Activated CD4-positive, alpha-beta T cell treated with anti-CD3 and anti-CD28 coated beads, Interleukin-2, amount 50 U/mL, for 16 hours (primary cell): ENCODE measurements at places on chromosomes 6 and 20.

- DNase-seq: no peak
Measured at GRCh38 chr6:44918671-44919296, 409.3 kb upstream of the RUNX2 start.

GRCh38 chr20:32534661-32535240 lies 50.4 kb downstream of the NOL4L start:
- DNase-seq: peak; percentile 58

GRCh38 chr6:44104481-44105021 lies 22.7 kb downstream of the MRPL14 start:
- no peak for DNase-seq

DNA sequence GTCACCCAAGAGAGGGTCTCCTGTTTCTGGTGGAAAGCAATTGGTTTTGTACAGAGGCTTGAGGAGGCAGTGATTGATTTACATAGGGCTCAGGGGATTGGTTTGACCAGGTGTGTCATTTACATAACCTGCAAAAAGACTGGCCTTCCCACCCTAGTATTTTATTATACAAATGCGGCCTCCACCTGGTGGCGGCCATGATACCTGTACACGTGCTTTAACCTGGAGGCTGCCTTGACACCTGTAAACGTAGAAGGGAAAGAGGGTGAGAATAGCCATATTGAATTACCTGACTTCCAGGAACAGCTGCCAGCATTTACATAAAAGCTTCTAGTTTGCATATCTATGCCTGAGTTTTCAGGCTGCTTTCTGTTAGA lies 48.7 kb downstream of the HLA-DPB1 start:
- no peak for DNase-seq

GRCh38 chr6:166573511-166574216 lies 12.8 kb downstream of the RAMACL start:
- no peak for DNase-seq

GRCh38 chr6:49666930-49667757 lies 30.5 kb upstream of the RHAG start:
- no peak for DNase-seq

DNA sequence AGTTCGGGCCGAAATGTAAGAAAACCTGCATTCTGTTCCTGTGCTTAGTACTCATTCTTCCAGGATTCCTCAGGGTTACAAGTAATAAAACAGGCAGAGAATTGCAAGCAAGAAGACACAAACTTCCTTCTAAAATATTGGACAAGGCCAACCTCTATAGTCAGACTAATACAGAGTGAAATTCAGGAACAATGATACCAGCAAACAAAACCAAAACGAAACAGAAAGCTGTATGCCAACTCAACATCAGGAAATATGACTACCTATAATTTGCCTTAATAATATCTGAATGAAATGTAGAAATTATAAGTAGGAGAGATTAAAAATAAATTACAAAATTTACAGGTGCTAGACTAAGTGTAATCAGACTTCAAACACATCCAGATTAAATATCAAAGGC lies 238.8 kb downstream of the HIVEP2 start:
- DNase-seq: no peak

DNA sequence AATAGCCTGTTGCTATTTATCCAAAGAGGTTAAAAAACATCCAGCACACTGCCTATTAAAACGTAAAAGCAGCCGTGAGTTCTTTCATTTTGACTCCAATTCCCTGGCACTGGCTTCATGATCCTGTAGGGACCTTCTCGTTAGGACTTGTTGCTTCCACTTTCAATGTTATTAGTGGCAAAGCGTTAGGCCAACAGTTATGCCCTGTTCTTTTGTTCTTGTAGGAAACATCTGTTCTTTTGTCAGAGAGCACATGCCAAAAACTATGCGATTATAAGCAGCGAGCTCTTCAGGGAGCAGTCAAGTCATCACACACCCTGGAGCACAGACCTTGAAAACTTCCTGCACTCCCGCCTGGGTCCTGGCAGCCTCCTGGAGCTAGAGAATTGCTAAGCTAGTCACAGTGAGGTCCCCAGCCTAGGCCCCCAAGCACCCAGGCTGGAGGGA lies 609.5 kb upstream of the ARID1B start:
- no peak for DNase-seq

GRCh38 chr20:54585217-54585616 lies 109.8 kb downstream of the DOK5 start:
- DNase-seq: no peak

DNA sequence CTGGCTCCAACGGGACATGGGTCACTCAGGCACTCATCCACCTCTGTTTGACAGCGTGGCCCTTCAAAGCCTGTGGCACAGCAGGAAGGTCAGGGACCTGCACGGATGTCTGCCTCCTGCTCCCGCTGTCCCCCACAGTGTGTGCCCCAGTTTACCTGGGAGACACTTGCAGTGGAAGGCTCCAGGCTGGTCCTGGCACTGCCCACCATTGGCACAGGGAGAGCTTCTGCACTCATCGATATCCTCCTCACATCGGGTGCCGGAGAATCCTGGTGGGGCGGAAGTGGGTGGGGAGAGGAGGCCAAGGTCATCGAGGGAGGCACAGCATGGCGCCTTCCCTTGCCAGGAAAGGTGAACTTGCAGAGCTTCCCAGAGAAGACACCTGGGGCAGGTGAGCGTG lies 6.9 kb downstream of the NOTCH4 start:
- DNase-seq: no peak

- no peak for DNase-seq
Measured at GRCh38 chr6:121443971-121444541, 8.6 kb downstream of the GJA1 start.

GRCh38 chr6:88266126-88266525 lies 100.0 kb upstream of the CNR1 start:
- no peak for DNase-seq

GRCh38 chr6:74925683-74926082 lies 280.2 kb downstream of the COL12A1 start:
- no peak for DNase-seq

- no peak for DNase-seq
Measured at GRCh38 chr6:74249658-74250057, 553.7 kb downstream of the CD109 start.

GRCh38 chr6:170045563-170045960 lies 245.3 kb downstream of the DLL1 start:
- DNase-seq: no peak

DNA sequence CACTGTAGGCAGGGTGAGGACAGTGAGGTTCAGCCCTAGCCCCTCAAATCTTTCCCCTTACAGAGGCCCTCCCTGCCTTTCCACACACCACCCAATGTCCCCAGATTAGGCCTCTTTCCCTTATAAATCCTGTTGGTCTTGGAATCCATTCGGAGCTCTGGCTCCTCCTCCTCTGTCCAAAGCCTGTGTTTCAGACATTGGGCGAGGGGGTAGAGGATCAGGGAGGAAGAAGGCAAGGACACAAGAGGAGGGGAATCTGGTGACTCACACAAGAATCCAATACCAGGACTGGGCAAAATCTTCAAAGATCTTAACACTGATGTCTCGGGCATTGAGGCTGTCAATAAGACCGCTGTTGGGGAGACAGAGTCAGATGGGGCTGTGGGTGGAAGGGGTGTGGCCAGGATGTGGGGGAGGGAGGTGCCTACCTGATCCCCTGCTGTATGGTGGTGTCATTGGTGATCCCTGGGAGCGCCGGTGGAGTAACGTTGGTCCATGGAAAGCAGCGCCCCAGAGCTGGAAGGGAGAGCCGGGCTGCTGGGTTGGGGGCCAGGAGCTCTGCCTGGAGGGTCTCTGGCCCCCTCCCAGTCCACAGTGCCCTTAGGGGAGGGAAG lies 7.6 kb downstream of the SLC44A4 start:
- DNase-seq: no peak

DNA sequence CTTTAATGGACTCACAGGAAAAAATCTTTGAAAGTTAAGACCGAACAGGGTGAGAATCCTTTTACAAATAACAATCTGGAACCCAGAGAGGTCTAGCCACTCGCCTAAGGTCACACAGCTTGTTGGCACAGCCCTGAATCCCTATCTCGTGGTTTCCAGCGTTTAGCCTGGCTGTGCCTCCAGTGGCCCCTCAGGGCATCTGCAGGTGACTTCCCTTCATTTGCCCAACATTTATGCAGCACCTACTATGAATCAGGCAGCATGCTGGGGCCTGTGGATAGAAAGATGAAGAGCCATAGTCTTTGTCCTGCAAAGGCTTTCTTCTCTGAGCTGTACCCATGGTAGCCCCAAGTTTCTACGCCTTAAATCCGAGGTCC lies 2.6 kb upstream of the NR2E1 start:
- no peak for DNase-seq

DNA sequence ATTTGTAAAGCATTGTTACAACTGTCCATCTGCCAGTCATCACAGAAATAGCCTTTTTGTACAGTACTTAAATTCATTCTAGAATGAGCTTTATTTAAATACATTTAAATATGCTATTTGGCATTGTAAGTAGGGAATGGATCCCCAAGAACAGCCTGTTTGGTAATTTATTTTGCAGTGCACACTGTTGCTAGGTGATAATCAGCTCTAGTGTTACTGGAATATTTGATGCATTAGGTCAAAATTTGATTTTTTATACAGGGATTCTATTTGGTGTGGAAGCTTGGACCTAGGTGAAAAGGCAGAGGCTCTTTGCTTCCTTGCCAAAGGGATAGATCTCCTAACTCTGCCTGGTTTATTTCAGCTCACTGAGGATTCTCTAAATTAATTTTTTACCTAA lies 593.7 kb downstream of the EPM2A start:
- no peak for DNase-seq

DNA sequence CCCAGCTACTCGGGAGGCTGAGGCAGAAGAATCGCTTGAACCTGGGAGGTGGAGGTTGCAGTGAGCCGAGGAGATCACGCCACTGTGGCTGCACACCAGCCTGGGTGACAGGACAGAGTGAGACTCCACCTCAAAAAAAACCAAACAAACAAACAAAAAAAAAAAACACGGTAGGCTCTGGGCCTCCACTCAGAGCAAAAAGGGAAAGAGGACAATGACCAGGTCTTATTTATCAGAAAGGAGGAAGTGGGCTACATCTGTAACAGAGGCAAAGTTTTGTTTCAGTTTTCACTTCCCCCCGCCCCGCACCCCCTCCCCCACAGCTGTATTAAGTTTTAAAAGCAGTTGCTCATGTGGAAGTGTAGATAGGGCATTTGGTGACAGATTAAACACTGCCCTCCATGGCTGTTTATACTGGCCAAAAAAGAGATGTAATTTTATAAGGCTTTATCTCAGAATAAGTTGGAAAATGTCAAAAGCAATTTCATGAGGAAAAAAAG lies 114.6 kb downstream of the RCAN2 start:
- no peak for DNase-seq

DNA sequence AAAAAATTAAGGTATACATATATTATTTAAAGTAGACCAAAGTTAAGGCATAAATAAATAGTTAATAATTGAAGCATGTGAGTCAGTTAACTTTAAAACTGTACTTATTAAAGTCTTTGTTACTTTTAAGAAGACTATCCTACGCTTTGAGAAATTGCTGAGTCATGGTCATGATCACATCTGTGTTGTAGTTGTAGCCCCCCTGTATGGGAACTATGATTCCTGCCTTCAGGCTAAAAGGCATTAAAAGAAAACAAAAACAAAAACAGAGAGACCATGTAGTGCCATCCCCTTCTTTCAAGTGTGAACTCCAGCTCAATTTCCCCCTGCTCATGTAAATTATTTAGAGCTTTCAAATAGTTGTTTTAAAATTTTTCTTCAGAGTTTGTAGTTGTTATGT lies 123.4 kb downstream of the FLRT3 start:
- DNase-seq: no peak

DNA sequence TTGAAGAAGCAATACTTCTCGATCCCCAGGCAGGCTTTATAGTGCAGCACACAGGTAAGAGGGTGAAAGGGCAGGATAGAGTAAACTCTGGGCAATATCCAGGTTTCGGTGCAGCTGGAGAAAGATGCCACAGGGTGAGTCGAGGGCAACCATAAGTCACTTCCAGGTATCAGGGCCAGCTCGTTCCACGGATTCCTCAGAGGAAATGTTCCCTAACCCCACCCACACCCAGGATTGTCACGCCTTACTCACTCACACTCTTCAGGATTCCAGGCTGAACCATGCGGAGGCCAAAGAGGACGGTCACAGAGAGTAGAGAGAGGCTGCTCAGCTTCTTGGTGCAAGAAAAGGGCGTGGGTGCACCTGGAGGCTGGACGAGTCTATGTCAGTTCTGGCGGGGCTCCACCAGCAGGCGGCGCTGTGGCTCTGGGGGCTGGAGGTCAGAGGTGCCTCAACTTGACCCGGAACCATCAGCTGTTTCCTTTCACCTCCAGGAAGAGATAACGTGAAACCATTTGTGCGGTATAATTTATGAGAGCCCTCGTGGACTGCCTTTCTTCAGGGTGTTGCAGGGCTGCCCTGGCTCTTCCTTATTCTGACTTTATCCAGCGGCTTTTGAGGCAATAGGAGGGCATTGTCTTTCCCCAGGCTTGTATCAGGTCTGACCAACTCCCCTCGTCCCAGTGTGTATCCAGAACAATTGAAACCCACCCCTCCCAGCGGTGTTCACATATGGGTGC lies 14.5 kb upstream of the WFDC12 start:
- DNase-seq: peak; percentile 81

DNA sequence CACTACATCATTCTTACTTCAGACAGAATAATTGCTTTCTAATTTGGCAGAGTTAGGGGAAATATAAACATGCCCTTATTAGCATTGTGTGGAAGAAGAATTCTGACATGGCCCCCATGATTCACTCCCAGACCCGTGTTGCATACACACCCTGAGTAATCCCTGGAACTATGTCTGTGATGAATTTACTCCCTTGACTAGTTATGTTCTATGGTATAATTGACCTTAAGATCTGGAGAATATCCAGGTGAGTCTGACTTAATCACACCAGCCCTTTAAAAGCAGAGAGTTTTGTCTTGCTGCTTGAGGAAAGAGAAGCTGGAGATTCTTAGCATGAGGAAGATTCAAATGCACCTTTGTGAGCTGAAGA lies 262.9 kb downstream of the SOX4 start:
- no peak for DNase-seq

- peak; percentile 93 for DNase-seq
Measured at GRCh38 chr6:167350731-167351655, 26.1 kb downstream of the TTLL2 start.

GRCh38 chr20:53215166-53215565 lies 243.0 kb downstream of the TSHZ2 start:
- DNase-seq: peak; percentile 57

DNA sequence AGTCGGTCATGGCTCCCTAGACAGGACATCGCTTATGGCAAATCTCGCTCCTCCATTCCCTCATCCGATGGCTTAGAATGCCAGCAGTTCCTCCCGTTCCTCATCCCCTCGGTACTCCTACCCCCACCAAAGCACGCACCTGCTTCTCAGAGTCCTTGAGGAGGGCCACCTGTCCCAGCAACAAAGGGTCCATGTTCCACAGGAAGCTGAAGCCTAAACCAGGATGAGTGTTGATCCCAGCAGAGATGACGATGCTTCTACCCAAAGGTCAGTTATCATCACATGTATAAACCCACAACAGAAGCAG lies 111.2 kb downstream of the THBS2 start:
- no peak for DNase-seq

DNA sequence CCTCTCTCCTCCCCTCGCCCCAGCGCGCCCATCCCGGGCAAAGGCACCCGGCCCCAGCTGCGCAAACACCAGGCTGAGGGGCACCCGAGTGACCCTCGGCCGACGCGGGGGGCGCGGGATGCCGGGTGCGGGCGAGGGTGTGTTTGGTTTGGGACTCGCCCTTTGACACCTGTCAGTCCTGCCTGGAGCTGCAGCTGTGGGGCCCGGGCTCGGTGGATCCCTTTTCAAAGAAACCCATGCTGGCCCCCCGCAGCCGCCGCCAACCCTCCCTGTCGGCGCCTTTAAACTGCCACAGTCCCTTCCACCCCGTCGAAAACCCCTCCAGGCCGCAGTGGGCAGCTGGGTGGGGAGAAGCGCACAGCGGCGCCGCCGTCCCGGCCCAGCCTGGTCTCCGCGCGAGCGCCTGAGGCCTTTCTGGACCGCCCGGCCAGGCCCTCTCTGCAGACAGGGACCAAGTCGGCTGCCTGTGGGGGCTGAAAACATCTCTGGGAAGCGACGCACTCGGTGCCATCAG lies 5.5 kb downstream of the FOXQ1 start:
- no peak for DNase-seq
